ENCODE measurements at places on chromosomes 5 and 9.

GRCh38 chr5:40879163-40879942, 29.9 kb upstream of the C7 start:
- H3K4me3 ChIP-seq = no peak overlapping the region
- H3K27ac ChIP-seq = no peak overlapping the region
- DNase-seq = peak; percentile 37

- no peaks in the 10 kb centered on the region for H3K27me3 ChIP-seq
- no peaks in the 10 kb centered on the region for H3K36me3 ChIP-seq
- H3K4me3 ChIP-seq = peak overlapping the region; percentile 79
- H3K4me1 ChIP-seq = peaks cover 7% of the 10 kb centered on the region
- H3K27ac ChIP-seq = peak overlapping the region; percentile 91
- peak; percentile 92 for DNase-seq
Observed at GRCh38 chr9:99819123-99819855, 2.4 kb upstream of the NR4A3 start.

DNA sequence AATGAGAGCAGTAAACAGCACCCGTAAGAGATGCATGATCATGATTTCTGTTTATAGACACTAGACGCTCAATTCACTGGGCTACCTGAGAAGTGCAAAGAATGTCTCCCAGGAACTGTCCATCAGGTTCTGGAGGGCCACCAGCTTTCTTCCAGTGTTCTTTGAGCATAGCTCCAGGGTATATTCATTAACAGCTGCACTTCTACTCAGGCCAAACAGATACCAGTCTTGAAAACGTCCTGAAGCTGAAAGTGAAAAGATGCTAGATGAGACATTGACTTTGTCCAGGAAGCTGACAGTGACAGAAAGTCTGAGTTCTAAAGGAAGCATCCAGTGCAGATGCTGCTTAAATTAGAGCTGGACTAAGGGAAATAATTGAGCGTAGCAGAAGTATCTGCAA, 488.7 kb upstream of the TYRP1 start:
- DNase-seq = no peak
- no peaks in the 10 kb centered on the region for H3K4me1 ChIP-seq

DNA sequence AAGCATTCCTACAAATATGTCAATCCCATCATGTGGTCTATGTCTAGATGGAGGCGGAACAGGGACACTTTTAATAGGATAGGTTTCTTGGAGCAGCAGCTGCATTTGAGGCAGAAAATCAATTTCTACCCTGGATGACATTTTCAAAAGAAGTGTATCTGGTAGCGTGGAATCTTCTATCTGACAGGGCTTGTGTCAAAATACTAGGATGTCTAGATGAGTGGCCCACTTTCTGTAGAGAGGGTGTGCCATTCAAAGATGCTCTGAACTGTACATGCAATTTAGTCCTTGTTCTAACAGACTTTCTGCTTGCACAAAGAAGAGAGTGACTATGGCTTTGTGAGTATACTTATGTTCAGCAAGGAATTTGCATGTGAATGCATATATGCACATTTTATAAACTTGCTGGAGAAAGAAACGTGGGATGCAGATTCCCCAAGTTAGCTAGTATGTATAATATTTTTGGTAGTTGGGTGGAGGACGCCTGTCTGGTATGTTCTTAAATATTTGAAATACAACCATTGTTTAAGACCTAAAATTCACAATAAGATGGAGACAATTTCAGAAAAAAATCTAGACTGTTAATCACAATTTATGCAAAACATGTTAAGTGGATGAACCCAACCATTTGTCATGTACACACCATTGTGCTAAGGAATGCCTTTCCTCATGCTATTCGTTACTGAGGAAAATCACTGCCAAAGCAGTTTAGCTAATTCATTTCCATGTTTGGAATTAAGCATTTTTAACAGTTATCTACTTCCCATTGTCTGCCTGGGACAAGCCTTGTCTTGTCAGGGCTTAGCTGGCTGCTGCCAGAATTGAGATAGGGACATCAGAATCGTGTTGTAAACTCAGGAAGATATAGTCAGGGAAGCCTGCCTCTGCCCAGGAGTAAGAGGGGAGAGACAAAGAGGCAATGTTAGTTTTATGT, 129.1 kb upstream of the MEF2C start:
- no peak overlapping the region for H3K4me3 ChIP-seq
- no peaks in the 10 kb centered on the region for H3K4me1 ChIP-seq
- H3K27ac ChIP-seq = no peak overlapping the region
- no peaks in the 10 kb centered on the region for H3K27me3 ChIP-seq

DNA sequence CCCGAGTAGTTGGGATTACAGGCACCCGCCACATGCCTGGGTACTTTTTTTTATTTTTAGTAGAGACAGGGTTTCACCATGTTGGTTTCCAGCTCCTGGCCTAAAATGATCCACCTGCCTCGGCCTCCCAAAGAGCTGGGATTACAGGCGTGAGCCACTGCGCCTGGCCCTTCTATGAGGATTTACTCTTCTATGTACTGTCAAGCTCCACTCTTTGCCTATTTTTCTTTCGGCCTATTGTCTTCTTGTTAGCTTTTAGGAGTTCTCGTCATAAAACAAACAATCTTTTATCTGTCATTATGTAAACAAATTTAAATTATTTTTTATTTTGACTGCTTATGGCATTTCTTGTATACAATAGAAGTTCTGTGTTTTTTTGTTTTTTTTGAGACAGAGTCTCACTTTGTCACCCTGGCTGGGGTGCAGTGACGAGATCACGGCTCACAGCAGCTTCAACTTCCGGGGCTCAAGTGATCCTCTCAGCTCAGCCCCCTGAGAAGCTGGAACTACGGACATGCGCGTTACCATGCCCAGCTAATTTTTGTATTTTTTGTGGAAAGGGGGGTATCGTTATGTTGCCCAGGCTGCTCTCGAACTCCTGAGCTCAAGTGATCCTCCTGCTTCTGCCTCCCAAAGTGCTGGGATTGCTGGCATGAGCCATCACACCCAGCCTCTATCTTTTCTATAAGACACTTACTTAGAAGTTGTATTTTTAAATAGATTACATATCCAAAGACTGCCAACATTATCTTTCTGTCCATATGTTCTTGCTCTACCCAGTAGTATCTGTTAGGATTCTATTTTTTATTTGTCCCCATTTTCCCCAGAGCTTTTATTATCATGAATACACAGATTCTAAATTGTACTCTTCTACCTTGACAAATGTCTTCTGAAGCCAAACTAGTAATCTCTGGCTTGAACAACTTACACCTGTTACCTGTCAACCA, 29.2 kb downstream of the CSNK1A1 start:
- no peaks in the 10 kb centered on the region for H3K27me3 ChIP-seq
- no peak overlapping the region for H3K27ac ChIP-seq
- peaks cover 22% of the 10 kb centered on the region for H3K36me3 ChIP-seq
- no peak for DNase-seq
- no peaks in the 10 kb centered on the region for H3K4me1 ChIP-seq
- H3K4me3 ChIP-seq = no peak overlapping the region

GRCh38 chr9:77951369-77951768, 80.2 kb downstream of the GNAQ start:
- H3K27ac ChIP-seq = no peak overlapping the region
- H3K4me3 ChIP-seq = no peak overlapping the region

GRCh38 chr5:54728588-54728915, 211.0 kb downstream of the SNX18 start:
- H3K36me3 ChIP-seq = no peaks in the 10 kb centered on the region
- DNase-seq = no peak
- H3K4me3 ChIP-seq = no peak overlapping the region

DNA sequence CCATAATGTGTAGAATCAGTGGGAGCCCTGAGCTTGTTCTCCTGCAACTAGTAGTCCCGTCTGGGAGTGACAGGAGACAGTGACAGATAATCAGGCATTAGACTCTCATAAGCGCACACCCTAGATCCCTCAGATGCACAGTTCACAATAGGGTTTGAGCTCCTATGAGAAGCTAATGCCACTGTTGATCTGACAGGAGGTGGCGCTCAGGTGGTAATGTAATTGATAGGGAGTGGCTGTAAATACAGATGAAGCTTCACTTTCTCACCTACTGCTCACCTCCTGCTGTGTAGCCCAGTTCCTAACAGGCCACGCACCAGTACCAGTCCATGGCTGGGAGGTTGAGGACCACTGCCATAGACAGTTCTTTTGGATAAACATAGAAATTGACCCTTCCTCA, 188.7 kb downstream of the ROR2 start:
- no peaks in the 10 kb centered on the region for H3K36me3 ChIP-seq
- H3K27ac ChIP-seq = no peak overlapping the region
- no peaks in the 10 kb centered on the region for H3K4me1 ChIP-seq
- no peak overlapping the region for H3K4me3 ChIP-seq
- DNase-seq = no peak

DNA sequence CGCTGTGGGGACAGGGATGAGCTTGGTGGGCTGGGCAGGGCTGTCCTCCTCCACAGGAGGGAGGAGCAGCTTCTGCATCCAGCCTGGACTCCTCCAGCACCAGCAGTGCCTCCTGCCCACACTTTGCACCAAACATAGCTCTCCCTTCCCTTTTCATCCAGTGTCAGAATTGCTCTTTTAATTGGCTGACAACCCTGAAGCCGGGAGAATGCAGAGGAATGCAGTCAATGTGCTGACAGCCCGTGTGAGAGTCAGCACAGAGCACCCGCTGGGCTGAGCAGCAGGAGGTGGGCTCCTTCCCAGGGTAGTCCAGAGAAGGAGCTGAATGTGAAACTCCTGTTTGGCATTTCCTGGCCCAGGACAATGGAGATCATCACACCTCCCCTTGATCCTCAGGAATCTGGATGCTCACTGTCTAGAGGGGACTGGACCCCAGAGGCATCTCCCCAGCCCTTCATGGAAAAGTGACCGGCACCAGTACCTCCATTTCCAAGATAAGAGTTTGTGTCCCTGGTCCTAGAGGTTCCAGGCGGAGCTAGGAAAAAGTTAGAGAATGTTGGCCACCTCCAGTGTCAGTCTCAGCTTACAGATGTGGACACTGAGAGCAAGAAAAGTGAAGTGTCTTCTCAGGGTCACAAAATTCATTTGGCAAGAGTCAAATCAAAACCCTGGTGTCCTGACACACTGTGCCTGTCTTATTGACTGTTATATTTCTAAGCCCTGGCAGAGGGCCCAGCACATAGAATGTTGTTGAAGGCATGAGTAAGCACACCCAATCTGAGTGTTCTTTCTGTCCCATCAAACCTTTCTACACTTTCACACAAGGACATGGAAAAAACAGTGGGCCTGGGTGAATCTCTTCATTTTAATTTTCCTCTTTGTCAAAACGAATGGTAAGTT, 202.1 kb downstream of the SNX18 start:
- DNase-seq = no peak
- H3K4me1 ChIP-seq = no peaks in the 10 kb centered on the region
- H3K36me3 ChIP-seq = no peaks in the 10 kb centered on the region
- H3K27ac ChIP-seq = no peak overlapping the region
- no peak overlapping the region for H3K4me3 ChIP-seq

- no peaks in the 10 kb centered on the region for H3K27me3 ChIP-seq
- no peak for DNase-seq
- no peak overlapping the region for H3K4me3 ChIP-seq
- no peaks in the 10 kb centered on the region for H3K36me3 ChIP-seq
- H3K4me1 ChIP-seq = no peaks in the 10 kb centered on the region
Observed at GRCh38 chr9:95138474-95138873, 179.0 kb downstream of the FANCC start.

DNA sequence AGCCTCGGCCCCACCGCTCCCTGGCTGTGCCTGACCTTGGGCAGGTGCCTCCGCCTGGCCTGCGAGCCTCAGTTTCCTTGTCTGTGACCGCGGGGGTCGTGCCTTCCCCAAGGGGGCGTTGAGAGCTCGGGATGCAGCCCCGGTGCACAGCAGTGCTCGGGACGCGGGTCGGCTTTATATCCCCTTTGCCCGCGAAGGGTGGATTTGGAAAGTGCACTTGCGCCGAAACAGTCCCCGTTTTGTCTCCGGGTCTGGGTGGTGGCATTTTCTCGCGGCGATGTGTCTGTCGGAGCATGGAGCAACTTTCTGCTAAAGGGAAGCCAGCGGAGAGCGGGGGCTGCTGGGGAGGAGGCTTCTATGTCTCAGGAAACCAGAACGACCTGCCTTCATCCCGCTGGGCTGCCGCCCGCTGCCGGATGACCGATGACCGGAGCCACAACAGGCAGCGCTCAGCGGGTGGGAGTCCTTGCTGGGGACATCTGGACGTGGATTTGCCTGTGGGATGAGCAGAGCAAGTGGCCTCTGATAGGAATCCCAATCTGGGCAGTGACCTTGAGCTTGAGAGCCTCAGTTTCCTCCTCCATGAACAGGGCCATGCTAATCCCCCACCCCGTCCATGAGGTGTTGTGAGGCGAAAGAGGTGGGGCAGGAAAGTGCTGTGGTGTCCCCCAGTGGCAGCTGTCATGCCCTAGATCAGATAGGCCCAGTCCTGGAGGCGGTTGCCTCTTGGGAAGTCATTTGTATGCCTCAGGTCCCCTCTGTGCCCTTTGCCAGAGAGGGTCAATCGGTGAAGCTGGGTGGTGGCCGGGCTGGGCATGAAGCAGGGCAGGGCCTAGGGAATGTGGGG, 651 bp downstream of the HRH2 start:
- H3K4me3 ChIP-seq = peak overlapping the region; percentile 98
- H3K4me1 ChIP-seq = peaks cover 51% of the 10 kb centered on the region
- H3K27me3 ChIP-seq = no peaks in the 10 kb centered on the region

DNA sequence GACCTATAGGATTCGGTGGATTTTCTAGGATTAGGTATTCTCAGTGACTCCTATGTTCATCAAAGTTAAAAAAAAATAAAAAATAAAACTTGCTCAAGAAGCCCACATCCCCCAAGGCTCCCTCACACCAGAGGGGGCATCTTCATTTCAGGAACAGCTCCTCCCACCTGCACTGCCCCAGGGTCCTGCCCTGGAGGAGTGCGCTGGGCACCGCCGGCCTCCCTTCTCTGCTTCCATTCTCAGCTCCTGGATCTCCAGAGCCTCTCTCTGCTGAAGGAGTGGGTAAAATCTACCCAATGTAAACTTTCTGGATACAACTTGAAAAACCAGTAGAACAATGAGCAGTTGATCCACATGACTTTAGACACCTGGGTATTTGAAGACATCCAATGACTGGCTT, 359.8 kb upstream of the IRX4 start:
- no peaks in the 10 kb centered on the region for H3K36me3 ChIP-seq
- H3K27me3 ChIP-seq = no peaks in the 10 kb centered on the region
- H3K4me3 ChIP-seq = no peak overlapping the region
- H3K4me1 ChIP-seq = no peaks in the 10 kb centered on the region

DNA sequence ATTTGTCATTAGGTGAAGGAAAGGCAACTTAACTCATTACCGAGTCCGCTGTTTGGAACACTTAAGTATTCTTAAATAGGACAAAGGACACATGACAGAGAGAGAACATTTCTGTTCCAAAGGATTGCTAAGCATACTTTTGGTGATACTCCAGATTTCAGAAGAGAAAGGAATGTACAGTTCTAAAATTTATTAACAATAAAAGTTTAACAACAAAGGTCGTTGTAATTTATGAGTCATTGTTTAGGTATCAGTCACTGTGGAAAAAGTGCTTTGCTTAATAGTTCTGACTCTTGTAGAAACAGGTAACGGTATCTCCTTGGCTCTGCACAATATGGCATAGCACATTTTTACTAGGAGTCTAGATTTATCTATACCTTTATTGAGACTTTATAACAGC, 36.3 kb upstream of the PAM start:
- H3K27ac ChIP-seq = no peak overlapping the region
- no peak for DNase-seq
- H3K36me3 ChIP-seq = no peaks in the 10 kb centered on the region
- H3K4me3 ChIP-seq = no peak overlapping the region
- H3K4me1 ChIP-seq = no peaks in the 10 kb centered on the region
